Lung microvascular endothelial cell (primary cell): ENCODE measurements at places on chromosomes 4 and X. TPM values are rescaled to one million over a fixed set of nuclear protein-coding genes. Genes with fewer than 3 reads are reported as not detected.

FABP2 gene
- not detected in 2 replicates for total RNA-seq

OPHN1 gene
- total RNA-seq: 6.1 and 7.7 TPM in 2 replicates

AFF2 gene
- 0.20 and 0.22 TPM in 2 replicates for total RNA-seq

ADAMTS3 gene
- total RNA-seq: 0.40 and 0.65 TPM in 2 replicates

ZBTB33 gene
- total RNA-seq: 10.0 and 11.3 TPM in 2 replicates

DNAAF6 gene
- not detected in 2 replicates for total RNA-seq

CFAP99 gene
- total RNA-seq: not detected in 2 replicates

MAGEB2 gene
- not detected in 2 replicates for total RNA-seq

SLC9A7 gene
- total RNA-seq: 6.8 and 9.3 TPM in 2 replicates

F8A2 gene
- not detected in 2 replicates for total RNA-seq

RBPJ gene
- total RNA-seq: 41.4 and 42.3 TPM in 2 replicates

USP17L11 gene
- not detected in 2 replicates for total RNA-seq

AP1AR gene
- 22.9 and 37.7 TPM in 2 replicates for total RNA-seq

MAGEC1 gene
- total RNA-seq: not detected in 2 replicates

GUCY1A1 gene
- 12.9 and 14.4 TPM in 2 replicates for total RNA-seq

PNMA5 gene
- total RNA-seq: not detected in 2 replicates

SLC26A1 gene
- total RNA-seq: under 0.01 and 0.20 TPM in 2 replicates

TRMT2B gene
- total RNA-seq: 13.9 and 14.4 TPM in 2 replicates

SULT1E1 gene
- 3.4 and 5.2 TPM in 2 replicates for total RNA-seq

NSDHL gene
- total RNA-seq: 13.7 and 14.2 TPM in 2 replicates

KIAA0232 gene
- total RNA-seq: 10.5 and 10.9 TPM in 2 replicates

ETDA gene
- total RNA-seq: not detected in 2 replicates

SSX2 gene
- not detected in 2 replicates for total RNA-seq

P2RY8 gene
- under 0.01 and 0.40 TPM in 2 replicates for total RNA-seq

CLGN gene
- under 0.01 TPM in 2 replicates for total RNA-seq

PDE6B gene
- total RNA-seq: 1.7 and 7.5 TPM in 2 replicates

C4orf50 gene
- under 0.01 TPM in 2 replicates for total RNA-seq

MAOB gene
- total RNA-seq: not detected in 2 replicates

SPANXC gene
- total RNA-seq: not detected in 2 replicates

FRG2 gene
- not detected in 2 replicates for total RNA-seq

PLXNA3 gene
- 3.7 and 6.3 TPM in 2 replicates for total RNA-seq

INTS6L gene
- 0.44 and 0.60 TPM in 2 replicates for total RNA-seq

HELQ gene
- total RNA-seq: 10.7 and 17.7 TPM in 2 replicates

MAP3K15 gene
- under 0.01 TPM in 2 replicates for total RNA-seq

PARM1 gene
- under 0.01 TPM in 1 of 2 replicates, not detected in the other for total RNA-seq

FGFR3 gene
- total RNA-seq: 0.79 and 1.3 TPM in 2 replicates

PDLIM3 gene
- total RNA-seq: 25.5 and 58.5 TPM in 2 replicates

STATH gene
- not detected in 2 replicates for total RNA-seq

FAM156B gene
- 4.6 and 6.0 TPM in 2 replicates for total RNA-seq

F11 gene
- total RNA-seq: not detected in 2 replicates
